Liver (tissue), 10 donors: ENCODE measurements at places on chromosomes 3 and 15.
A peak's percentile ranks its signal among the peaks of the same experiment; 100 is the strongest.

DNA sequence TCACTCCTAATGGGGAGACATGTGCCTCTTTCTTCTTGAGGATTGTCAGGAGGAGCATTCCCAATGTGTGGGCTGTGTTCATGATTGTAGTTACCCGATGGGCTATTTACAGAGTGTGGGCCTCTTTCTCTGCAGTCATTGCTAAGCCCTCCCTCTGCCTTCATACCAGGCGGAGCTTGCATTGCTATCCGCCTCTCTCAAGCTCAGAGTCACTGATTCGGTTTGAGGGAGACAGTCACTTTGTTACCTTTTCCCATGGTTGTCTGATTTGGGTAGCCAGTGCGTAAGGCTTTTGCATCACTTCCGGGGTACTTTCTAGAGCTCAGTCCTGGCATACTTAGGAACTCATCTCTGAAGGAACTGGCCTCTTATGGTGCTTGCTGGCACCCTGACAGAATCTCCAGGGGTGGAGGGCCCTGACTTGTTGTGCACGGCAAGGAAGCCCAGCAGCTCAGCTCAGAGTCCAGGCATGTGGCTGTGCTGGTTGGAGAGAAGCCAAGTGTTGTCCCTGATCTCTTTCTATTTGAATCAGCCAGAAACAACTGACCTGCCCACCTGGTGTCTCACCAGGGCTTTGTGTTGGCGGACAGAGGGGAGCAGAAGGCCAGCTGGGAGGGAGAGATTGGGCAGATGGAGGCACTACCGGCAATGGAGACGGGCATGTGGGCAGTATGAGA lies 79.8 kb downstream of the EPHB1 start:
- no peak for DNase-seq

GRCh38 chr3:171850320-171850959 lies 7.3 kb downstream of the TMEM212 start:
- DNase-seq: no peak

GRCh38 chr15:79724312-79724711 lies 172.5 kb downstream of the MTHFS start:
- no peak for DNase-seq

GRCh38 chr3:194344012-194344411 lies 7.1 kb downstream of the CPN2 start:
- peak; percentile 84 for DNase-seq

- DNase-seq: no peak
These were observed 66.5 kb downstream of the MBNL1 start for GRCh38 chr3:152335273-152335672.

- DNase-seq: no peak
These were observed 79.7 kb downstream of the DZIP3 start for GRCh38 chr3:108669208-108669607.

GRCh38 chr3:179021119-179021903 lies 50.3 kb downstream of the ZMAT3 start:
- no peak for DNase-seq

DNA sequence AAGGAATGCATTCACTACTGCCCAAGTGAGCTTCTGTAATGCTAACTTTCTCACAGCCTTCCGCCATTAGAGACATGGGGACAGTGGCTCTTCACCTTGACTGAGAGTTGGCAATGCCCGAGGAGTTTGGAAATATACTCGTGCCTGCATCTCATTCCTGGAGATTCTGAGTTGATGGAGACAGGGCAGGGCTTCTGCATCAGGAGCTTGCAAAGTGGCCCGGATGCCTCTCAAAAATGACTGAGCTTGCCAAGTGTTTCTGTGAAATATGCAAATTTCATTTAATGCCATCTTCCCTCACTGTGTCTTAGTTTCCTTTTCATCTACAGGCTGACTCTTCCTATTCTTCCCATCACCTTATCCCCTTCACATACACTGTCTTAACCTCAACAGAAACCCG lies 346.2 kb downstream of the GRM7 start:
- no peak for DNase-seq

DNA sequence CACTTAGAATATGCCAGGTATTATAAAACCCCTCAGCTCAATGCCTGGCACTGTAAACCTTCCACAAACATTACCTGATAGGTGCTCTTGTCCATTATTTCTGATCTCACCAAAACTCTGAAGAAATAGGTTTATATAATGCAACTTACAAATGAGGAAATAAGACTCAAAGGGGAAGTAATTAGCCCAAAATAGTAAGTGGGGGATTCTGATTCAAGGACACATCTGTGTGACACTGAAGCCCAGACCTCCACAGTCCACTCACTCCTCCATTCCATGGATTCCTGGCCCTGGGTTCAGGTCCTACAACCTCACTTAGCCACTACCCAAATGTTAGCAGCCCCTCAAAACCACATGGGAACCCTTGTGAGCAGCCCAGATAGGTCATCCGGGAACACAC lies 49.9 kb downstream of the TRANK1 start:
- DNase-seq: no peak

DNA sequence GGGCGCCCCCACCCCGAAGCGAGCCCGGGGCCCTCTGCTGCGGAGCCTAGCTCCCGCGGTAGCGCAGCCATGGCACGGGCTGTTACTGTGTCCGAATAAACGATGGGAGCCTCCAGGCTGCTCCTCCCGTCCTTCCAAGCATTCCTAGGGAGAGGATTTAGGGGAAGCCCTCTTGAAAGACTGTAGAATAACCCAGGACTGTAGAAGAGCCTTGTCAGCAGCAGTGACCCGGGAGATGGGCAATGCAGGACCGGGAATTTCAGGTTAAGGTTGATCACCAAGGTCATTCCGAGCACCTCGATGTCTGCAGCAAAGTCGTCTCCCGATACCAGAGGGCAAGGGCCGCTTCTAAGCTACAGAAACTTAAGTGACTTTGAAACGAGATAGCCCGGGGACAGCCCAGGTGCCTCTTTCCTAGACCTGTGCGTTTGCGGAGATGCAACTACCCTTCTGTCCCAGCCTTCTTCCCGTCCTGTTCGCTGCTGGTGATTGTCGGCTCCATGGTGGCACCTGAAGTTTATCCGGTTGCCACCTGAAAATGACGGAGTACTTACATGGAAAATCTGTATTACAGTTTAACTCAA lies 753 bp upstream of the MYO5A start:
- DNase-seq: no peak

DNA sequence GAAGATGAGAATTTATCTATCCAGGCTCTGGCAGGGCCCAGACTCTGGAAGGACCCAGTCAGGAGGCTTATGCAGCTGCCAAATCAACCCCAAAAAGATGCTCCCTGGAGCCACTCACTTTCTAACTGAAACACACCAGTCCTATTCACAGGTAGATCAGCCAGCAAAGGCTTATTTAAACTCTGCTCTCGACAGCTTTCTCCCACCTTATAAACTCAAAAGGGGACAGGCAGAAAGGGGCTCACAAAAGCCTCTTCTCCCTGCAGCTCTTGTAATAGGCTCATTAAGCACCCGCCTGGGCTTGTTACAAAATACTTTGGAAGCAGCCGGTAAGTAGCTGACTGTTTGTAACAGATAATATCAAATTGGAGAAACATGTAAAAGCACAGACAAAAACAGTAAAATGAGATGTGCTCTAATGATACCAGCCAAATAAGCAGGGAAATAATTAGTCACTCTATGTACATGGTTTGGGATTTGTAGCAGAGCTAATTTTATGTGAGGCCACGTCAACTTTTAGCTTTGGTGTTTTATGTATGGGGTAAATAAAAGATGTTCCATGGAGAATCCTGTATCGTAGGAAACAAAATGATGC lies 213.8 kb downstream of the NR2F2 start:
- no peak for DNase-seq

DNA sequence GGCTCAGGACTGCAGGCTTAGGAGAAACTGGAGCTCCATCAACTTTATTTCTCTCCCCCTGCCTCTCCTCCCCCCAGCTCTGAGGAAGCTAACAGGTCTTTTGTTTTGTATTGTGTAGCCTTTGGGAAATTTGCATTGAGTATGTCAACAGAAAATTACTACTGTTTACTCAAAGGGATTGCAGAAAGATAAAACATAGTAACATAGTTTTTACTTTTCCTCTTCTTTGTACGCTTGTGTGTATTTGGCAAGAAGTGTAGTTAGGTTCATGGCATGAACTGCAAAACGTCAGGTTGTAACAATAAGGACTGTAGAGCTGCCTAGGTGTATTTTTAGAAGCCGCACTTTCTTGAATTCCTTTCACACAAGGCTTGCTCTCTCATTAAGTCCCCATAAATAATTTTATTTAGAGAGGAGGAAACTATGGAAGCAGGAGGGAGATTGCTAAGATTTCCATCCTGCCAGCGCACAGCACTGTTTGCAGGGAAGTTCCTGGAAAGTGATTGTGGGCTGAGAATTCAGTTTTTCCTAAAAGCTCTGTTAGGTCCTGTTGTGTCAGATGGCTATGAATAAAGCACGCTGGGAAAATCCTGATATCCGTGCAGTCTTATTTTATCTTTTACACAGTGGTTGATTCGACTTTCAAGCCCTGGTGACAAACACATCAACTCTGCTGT lies 21.1 kb upstream of the SATB1 start:
- DNase-seq: no peak

DNA sequence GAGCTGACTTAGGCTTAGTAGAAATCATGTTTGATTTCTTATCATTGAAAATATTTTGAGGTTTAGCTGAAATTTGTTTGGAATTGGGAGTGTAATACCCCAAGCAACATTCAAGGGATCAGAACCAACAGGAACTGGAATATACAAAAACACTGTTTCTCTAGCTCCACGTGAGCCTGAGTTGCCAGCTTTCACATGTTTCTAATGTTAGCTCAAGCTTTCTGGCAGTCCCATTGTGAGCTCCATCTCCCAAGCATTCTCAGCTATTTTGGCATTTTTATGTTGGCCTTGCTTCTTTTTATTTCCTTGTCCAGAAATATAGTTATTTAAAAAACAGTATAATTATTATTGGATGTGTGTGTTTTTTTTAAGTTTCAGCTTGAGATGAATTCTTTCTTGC lies 427.1 kb upstream of the DPH6 start:
- no peak for DNase-seq

- DNase-seq: no peak
These were observed 66.8 kb downstream of the STAC start for GRCh38 chr3:36447061-36447460.

GRCh38 chr3:44968447-44968858 lies 7.5 kb downstream of the ZDHHC3 start:
- peak; percentile 54 for DNase-seq

DNA sequence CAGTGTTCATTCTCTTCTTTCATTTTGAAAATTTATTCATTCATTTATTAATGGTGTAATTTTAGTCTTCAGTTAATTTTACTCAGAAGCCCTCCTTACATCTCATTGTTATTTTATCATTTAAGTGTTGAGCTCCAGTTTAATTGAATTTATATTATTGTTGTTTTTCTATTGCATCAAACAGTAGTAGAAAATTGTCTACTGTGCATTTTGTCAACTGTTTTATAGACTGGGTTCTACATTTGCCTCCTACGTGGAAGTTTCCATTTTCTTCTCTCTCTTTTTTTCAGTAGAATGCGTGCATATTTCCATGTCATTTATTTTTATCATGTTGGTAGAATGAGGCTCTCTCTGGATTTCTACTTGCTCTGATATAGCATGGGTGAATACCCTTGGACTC lies 487.4 kb downstream of the NR2F2 start:
- DNase-seq: no peak
